Calu3 (cell line): ENCODE measurements at places on chromosomes 6 and 20. TPM values are rescaled to one million over a fixed set of nuclear protein-coding genes. Genes with fewer than 3 reads are reported as not detected.

DNA sequence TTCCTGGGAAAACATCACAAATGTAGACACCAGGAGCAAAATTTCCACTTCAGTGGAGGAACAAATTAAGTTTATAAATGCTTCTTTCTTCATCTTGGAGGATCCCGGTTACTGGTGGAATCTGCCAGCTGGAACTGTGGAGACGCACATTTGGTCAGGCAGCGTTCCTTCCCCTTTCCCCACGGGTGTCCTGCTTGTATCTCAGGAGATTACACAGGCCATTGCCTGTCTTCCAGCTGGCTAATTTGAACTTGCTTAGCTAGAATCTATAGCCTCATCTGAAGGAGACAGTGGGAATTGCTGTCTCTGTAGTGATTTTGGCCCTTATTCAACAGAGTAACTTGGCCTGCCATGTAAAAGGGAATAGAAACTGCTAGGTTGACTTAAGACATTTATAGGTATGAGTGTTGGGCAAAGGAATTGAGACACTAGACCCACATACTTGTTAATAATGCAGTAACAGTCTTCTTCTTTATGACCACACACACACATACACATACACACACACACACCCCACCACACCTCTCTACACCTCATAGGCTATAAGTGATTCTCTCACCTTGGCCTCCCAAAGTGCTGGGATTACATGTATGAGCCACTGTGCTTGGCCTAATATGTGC, 34.4 kb downstream of the TSBP1 start:
- no peak for DNase-seq

DNA sequence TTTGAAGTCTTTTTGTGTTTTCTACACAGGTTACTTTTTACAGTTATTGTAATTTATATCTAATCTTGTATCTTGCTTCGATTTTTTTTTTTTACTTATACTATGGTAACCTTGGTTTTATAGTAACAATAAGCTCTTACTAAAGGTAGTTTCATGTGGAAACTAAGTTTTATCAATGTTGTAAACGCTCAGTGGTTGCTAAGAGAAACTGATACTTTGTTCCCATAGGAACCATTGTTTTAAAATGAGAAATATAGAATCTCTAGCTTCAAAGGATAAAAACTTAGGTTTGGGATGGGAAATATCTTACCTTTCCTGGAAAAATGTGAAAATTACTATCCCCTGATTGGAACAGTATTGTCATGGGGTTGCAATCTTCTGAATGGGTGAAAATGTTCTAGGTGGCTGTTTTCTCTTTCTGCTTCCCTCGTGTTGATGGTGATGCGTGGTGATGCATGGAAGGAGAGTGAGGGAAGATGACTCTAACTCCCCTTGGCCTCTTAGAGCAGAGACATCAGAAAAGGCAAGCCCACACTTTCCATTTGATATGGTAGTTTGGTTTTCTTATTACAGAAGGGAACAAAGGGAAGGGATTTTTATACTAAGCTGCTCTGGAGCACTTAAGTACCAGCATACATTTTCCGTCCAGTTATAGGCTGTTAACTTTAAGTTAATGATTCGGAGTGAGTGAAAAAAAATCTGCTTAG, 23.5 kb upstream of the BACH2 start:
- DNase-seq, result no peak

GRCh38 chr6:45998524-45998923, 17.1 kb downstream of the CLIC5 start:
- no peak for DNase-seq

DNA sequence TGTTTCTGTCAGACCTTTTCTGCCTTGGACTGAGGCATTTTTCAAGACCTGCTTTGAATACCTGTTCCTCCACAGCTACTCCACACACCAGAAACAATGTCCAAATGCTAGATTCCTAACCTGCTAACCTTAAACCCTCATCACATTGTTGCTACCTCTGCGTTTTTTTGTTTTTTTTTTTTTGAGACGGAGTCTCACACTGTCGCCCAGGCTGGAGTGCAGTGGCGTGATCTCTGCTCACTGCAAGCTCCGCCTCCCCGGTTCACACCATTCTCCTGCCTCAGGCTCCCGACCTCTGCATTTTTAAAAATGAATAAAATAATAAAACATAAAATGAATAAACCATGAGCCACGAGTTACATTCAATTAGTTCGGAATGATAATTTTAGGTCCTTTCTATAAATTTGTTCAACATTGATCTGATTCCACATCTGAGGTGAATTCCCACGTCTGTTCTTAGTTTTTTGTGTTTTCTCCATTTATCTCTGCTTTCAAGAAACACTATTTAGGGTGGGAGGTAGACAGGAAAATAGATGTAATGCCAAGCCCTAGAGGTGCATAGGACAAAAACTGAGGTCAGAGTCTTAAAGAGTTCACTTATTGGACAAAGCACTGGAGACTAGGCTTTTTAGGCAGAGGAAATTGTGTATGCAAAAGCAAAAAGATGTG, 1.3 kb downstream of the C6orf89 start:
- no peak for DNase-seq

DNA sequence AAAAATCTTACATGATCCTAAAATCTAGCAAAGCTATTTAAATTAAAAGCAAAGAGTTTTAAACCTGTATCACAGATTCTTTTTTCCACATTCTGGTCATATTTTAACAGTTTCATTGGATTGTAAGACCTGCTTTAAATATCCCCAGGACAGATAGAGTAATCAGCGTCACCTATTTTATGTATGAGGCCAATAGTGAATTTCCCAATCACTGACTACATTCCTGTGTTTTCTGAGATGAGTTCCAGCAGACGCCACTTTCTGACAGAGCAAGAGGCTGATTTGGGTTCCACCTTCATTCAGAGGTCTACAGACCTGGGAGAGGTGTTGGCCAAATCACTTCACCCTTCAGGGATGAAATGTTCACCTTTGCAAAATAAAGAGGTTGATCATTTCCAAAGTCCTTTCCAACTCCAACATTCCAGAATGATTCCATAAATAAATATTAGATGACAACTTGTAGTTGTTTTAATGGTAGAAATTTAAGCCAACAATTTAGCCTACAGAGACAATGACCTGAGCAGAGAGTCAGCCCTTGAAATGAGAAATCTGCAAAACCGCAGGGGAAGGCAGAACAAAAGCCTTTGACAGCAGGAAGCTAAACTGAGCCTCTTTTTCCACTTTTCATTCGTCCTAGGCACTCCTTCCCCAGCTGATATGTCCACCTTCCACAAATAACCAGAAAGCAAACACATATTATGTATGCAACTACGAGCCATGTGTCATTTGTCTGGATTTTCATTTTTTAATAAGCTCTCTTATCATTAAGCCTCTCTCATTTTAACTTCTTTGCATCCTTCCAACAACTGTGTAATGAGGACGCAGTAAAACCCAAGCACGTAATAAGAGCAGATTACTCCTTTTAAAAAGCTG, 105.2 kb downstream of the TFAP2A start:
- DNase-seq, result no peak

GRCh38 chr20:6044115-6044514, 9.7 kb downstream of the LRRN4 start:
- no peak for DNase-seq

- no peak for DNase-seq
Observed at GRCh38 chr6:149270616-149271015, 46.9 kb upstream of the TAB2 start.

DNA sequence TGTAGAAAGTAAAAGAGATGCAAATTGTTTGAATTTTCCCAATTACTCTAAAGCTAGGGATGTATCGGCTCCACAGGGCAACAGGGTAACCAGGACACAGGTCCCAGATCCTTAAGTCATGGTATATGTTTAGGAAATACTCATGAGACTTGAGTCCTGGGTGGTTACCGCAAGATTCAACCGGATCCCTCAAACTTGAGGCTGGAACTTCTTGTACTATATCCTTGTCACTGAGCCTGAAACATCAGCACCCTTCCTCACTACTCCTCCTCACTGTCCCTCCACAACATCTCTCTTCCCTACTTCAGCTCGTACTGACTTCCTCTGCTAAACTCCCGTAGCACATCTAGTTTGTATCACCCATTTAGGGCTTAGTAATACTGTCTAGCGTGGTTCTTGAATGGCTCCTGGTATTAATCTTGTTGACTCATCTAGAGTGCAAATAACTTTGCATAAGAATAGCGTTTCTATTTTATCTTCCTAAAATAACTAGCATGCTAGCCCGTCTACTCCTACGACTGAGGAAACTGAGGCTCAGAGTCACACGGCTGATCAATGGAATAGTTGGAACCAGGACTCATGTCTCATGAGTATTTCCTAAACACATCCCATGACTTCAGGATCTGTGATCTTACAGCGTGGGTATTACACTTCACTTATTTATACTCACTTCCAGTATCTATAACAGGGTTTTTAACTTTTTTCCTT, 72.1 kb downstream of the FILIP1 start:
- no peak for DNase-seq

DNA sequence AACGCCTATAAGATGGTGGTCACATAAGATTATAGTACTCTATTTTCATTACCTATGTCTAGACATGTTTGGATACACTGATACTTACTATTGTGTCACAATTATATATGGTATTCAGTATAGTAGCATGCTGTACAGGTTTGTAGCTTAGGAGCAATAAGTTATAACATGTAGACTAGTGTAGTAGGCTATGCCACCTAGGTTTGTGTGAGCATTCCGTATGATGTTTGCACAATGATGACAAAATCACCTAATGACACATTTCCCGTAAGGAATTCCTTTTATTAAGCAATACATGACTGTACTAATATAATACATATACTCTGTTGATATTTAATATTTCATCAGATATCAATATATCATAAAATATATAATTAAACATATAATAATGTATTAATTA, 540.7 kb downstream of the BMP2 start:
- no peak for DNase-seq

Gene ELOVL5
- 95.7 and 114 TPM in 2 replicates for total RNA-seq

- peak; percentile 87 for DNase-seq
Observed at GRCh38 chr6:28648035-28648877, 122.6 kb downstream of the GPX5 start.

Gene PROKR2
- total RNA-seq, result not detected in 2 replicates

Gene SMAP1
- 34.7 and 35.7 TPM in 2 replicates for total RNA-seq

- peak; percentile 33 for DNase-seq
Observed at GRCh38 chr6:117829594-117830319, 77.3 kb upstream of the SLC35F1 start.

- DNase-seq, result no peak
Observed at GRCh38 chr6:37347670-37348111, 6.1 kb upstream of the RNF8 start.

GRCh38 chr6:165963750-165964149, 203.9 kb downstream of the TBXT start:
- no peak for DNase-seq

DNA sequence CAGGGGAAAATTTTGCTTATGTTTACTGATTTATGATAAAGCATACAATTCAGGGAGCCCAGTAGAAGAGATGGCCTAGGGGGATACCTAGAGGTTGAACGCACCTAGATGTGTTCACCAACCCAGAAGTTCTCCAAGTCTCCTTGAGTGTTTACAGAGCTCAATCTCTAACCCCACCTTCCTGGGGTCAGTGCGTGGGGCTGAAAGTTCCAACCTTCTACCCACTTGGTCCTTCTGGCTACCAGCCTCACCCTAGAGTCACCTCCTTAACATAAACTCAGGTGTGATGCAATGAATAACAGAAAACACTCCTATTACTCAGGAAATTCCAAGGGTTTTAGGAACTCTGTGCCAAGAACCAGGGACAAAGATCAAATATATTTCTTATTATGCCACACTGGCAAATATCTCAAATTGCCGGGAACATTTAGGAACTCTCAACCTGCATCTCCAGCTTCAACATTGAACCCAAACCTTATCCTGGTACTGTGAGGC, 26.4 kb downstream of the AFG1L start:
- DNase-seq, result no peak

Gene VIP
- total RNA-seq, result not detected in 2 replicates

Gene BNIP5
- total RNA-seq, result 0.88 and 0.94 TPM in 2 replicates

Gene SLC25A27
- 5.4 and 8.8 TPM in 2 replicates for total RNA-seq

GRCh38 chr6:157787080-157787479, 36.0 kb upstream of the SNX9 start:
- no peak for DNase-seq

- DNase-seq, result peak; percentile 27
Observed at GRCh38 chr6:12545619-12546409, 170.8 kb upstream of the PHACTR1 start.

Gene ZBTB46
- total RNA-seq, result 2.5 and 3.2 TPM in 2 replicates

DNA sequence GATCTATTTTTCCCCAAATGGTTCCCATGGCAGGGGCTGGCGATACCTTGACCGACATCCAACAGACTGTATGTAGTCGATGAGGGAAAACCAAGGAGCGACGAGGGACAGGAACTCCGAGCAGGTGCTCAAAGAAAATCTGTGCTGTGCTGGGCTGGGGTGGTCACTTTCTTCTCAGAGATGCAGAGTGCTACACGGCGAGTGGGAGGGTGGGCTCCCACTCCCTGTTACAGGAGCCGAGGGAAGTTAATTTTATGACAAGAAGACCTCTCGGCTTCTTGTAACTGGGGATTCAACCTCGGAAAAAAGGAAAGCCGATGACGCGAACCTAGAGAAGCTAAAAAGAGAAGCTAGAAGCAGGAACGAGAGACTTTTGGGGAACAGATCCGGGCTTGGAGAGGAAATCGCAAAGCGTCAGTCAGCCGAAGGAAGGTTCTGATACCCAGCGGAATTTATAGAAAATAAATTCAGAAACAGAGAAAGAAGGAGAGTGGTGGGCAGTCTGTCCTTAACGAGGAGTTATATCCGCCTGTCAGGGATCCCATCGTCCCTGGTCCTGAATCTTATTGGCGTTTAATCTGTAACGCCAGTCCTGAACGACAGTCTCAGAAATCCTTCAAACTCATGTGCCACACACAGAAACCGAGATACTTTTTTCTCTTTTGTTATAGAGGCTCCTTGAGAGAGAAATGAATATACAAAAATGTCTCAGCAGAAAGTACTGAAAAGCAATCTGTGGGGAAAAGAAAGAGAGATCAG, 84.6 kb upstream of the ZNF322 start:
- DNase-seq, result no peak

Gene ZC3H12D
- total RNA-seq, result 0.05 and 0.20 TPM in 2 replicates

Gene FAM184A
- total RNA-seq, result 8.2 and 8.6 TPM in 2 replicates

GRCh38 chr6:31419842-31420241, 16.4 kb downstream of the MICA start:
- no peak for DNase-seq

GRCh38 chr6:142301651-142302391, at the start of gene ADGRG6:
Gene ADGRG6 (plus strand): TSS chr6:142302007. CDS start chr6:142302330, 323 bp downstream.
- peak; percentile 77 for DNase-seq

- DNase-seq, result no peak
Observed at GRCh38 chr6:148247386-148248063, 95.1 kb upstream of the SASH1 start.

Gene KCNS1
- total RNA-seq, result 10.4 and 10.7 TPM in 2 replicates

Gene BFSP1
- 0.81 and 0.94 TPM in 2 replicates for total RNA-seq

Gene SOX12
- 13.6 and 14.5 TPM in 2 replicates for total RNA-seq

DNA sequence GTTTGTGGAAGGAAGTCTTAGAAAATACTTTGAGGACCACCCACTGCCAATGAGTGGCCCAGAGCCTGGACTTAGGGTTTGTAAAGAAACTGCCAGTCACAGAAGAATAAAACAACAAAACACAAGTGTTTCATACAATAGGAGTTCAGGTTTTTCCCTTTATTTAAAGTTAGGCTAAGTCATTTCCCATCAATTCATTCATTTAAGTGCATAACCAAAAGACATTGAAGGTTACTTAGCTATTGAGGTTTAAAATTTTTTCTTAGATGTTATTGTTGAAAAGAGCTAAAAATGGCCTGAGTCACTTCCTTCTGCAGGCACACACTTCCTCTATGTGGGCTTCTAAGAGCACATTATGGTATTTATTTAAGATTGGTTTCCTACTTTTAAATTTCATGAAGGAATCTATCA, 54.2 kb downstream of the ARMC2 start:
- DNase-seq, result no peak

Gene ZKSCAN8
- total RNA-seq, result 23.2 and 27.5 TPM in 2 replicates
